ENCODE measurements at places on chromosomes 6 and 20.

GRCh38 chr6:113529196-113529595, 327.9 kb upstream of the MARCKS start:
- DNase-seq: no peak

GRCh38 chr6:37554480-37554819, 54.8 kb upstream of the CCDC167 start:
- DNase-seq: no peak

- DNase-seq: no peak
Measured at GRCh38 chr6:49918787-49919186, 45.2 kb downstream of the DEFB114 start.

DNA sequence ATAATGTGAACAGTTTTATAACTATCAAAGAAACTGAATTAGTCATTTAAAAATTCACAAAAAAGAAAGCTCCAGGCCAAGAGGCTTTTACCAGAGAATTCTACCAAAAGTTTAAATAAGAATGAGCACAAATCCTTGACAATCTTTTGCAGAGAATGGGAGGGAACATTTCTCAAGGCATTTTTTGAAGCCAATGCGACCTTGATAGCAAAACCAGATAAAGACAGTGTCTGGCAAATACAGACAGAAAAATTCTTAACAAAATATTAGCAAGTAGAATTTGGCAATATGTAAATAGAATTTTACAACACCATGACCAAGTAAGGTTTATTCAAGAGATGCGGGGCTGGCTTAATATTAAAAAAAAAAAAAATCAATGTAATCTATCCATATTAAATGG, 41.7 kb downstream of the RNF24 start:
- no peak for DNase-seq

GRCh38 chr6:165268987-165269386, 40.4 kb downstream of the C6orf118 start:
- no peak for DNase-seq

- DNase-seq: no peak
Measured at GRCh38 chr6:107556082-107556481, 66.2 kb downstream of the SOBP start.

GRCh38 chr6:111486921-111487320, 3.9 kb upstream of the REV3L start:
- DNase-seq: no peak

GRCh38 chr6:117933471-117933870, 26.4 kb downstream of the SLC35F1 start:
- DNase-seq: no peak

DNA sequence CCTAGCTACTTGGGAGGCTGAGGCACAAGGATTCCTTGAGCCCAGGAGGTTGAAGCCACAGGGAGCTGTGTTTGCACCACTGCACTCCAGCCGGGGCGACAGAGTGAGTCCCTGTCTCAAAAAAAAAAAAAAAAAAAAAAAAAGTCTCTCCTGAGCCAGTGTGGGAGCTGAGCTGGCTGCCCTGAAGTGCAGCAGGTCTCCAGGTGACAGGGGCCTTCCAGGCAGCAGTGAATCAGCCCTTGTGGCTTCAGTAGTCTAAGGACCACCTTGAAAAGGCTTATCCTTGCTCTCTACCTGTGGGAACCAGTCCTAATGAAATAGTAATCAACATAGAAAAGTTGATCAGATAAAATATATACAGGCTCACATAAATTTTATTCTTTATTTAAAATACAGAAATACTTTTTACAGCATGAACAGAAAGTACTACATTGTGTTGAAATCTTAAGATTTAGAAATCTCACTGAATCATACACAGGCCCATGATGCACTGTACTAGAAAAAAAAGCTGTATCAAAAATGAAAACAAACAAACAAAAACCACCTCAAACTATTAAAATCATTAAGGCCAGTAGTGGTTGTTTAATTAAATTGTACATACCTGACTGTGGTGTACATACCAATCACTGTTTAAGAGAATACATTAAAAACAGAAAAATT, 128.9 kb downstream of the SCML4 start:
- DNase-seq: no peak

Data from stimulated activated CD4-positive, alpha-beta T cell treated with anti-CD3 and anti-CD28 coated beads, Interleukin-2, amount 100 ng/mL, for 4 hours (primary cell).